ENCODE measurements at places on chromosomes 6 and 20.

DNA sequence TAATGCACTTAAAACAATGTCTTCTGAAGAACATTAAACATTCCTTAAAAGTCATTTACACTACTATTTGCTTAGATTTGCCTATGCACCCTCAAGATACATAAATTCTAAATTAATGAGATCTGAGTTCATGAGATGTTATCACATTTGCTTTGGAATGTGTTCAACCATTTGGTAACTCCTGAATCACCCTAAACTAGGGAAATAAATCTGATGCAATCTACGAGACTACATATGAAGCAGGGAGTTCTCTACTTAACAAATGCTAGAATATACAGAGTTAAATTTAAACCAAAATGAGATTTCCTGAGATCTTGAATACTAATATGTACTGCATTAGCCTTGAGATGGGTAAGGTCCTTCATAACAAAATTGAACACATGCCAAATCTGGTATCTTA lies 170.1 kb downstream of the CLIC5 start:
- DNase-seq, result no peak

DNA sequence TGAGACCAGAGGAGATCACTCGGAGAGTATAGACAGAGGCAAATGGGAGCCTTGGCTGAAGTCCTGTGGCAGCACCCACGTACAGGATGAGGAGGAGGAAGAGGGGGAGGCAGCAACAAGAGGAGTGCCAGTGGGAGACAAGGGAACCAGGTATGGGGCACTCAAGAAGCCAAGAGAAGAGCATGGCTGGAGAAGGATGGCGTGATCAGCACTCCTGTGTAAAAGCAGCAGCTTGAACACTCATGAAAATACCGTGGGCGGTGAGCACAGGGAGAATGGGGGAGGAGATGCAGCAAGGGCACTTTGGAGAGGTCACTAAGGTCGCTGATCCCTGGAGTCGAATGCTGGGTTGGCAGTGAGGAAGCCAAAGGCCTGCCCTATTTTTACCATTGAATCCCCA lies 51.2 kb upstream of the PRND start:
- no peak for DNase-seq

DNA sequence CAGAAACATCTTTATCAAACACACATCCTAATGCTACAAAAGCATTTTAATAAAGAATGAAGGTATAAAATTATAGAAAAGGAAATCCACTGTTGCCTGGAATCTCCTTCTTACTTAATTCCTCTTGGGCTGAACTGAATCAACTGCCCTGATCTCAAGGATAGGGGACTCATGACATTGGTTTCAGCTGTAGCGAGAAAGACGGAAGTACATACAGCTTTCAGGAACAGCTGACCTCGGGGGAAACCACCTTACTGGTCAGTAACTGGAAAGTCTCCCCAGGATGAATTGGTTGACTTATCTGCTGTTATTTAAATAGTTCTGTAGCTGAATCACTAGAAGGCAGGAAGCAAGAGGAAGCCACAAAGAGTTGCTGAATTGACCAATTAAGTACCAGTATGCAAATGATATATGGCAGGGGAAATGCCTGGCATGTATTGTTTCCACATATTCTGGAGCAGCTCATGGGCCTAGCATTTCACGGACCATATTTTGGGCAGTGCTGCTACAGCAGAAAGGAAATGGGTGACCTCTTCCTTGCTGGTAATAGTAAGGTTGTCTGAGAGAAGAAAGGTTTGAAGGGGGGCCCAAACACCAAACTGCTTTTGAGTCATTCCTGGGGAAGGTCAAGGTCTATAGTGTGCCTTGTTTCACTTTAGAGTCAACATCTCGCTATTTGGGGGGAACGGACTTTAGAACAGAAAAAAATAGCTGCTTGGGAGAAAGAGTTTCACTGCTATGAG lies 43.7 kb upstream of the MAP7 start:
- peak; percentile 100 for DNase-seq

GRCh38 chr20:33789109-33789857 lies 21.9 kb upstream of the CHMP4B start:
- peak; percentile 100 for DNase-seq

- no peak for DNase-seq
Observed at GRCh38 chr6:140844167-140844566, 1288.6 kb upstream of the GJE1 start.

DNA sequence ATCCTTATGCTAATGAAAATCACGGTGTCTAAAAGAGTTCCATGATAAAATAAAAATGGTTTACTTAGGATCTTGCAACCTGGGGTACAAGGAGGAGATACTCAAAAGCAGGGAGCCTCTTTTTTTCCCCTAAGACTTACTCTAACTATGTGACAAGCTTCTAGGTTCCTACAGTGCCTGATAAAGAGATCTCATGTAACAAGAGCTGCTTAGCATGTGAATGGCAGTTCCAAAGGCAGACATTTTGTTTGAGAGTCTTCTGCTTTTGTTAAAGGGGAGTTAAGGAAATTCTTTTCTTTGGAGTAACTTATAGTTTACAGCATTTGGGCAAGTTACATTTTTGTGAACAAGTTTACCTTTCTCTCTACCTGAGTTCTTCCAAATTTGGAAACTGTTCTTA lies 945.8 kb upstream of the ADGRB3 start:
- no peak for DNase-seq

GRCh38 chr20:39553120-39553519 lies 591.0 kb downstream of the DHX35 start:
- no peak for DNase-seq

- DNase-seq, result no peak
Observed at GRCh38 chr6:99608059-99608885, 1.6 kb downstream of the PRDM13 start.

- no peak for DNase-seq
Observed at GRCh38 chr6:44052419-44053023, 74.7 kb downstream of the MRPL14 start.

- DNase-seq, result no peak
Observed at GRCh38 chr6:133894795-133895358, 6.0 kb downstream of the TCF21 start.

DNA sequence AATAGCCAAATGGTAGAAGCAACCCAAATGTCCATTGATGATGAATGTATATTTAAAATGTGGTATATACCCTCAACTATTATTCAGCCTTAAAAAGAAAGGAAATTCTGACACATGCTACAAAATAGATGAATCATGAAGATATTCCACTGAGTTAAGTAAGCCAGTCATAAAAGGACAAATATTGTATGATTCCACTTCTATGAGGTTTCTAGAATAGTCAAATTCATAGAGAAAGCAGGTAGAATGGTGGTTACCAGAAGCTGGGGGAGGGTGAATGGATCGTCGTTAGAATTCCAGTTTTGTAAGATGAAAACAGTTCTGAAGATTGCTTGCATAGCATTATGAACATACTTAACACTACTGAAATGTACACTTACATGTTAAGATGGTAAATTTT lies 214.3 kb upstream of the MYLIP start:
- DNase-seq, result no peak

- peak; percentile 77 for DNase-seq
Observed at GRCh38 chr6:28896505-28897368, 27.0 kb downstream of the TRIM27 start.

GRCh38 chr20:62269871-62270270 lies 31.6 kb downstream of the OSBPL2 start:
- DNase-seq, result no peak

DNA sequence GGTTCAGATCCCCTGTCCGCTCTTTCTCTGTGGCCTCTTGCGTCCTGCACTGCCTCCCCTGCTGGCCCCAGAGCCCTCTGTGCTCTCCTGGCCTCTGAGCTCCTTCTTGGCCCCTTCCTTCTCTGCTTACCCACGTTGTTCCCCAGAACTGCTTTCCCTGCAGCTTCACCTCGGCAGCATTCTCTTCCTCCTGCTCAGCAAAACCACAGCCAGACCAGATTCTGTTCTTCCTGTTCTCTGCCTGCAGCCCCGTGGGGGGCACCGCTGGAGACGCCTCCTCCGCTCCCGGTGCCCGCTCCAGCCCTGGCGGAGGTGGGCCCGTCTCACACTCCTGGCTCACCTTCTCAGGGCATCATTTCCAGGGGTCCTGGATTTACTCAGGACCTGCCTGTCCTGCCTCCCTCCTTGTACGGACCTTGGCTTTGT lies 59.7 kb downstream of the TCP11 start:
- no peak for DNase-seq
